Activated T-helper 1 cell treated with anti-CD3 and anti-CD28 coated beads, Interleukin-12 subunit alpha, Interleukin-12 subunit beta, Interleukin-2, Interleukin-4 antibody, amounts not matched to agents 30 ng/mL and 10 ng/mL and 1 ng/mL, durations not matched to agents 14 hours and 24 hours and 36 hours (primary cell): ENCODE measurements at places on chromosomes 2 and 18. TPM values are rescaled to one million over a fixed set of nuclear protein-coding genes. Genes with fewer than 3 reads are reported as not detected.

DNA sequence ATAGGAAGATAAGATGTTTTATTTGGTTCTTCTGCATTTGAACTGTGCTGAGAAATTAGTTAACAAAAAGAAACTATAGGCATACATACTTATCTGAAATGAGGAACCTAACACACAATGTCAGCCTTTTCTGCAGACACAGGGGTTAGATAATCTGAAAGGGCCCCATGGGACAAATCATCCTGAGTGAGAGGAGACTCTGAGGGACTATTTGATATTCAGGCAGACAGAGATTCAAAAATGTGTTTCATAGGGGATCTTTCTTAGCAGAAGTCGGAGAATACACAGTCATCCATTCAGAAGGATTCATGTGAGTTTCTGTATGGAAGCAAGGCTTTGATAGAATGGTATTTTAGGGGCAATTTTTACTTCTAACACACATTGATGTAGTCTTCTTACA lies 79.1 kb downstream of the NCKAP5 start:
- no peak overlapping the region for H3K27ac ChIP-seq
- no peaks in the 10 kb centered on the region for H3K27me3 ChIP-seq
- no peak for DNase-seq
- no peaks in the 10 kb centered on the region for H3K36me3 ChIP-seq
- no peak overlapping the region for H3K4me3 ChIP-seq
- no peaks in the 10 kb centered on the region for H3K4me1 ChIP-seq

GRCh38 chr2:20627712-20628380 lies 23.1 kb downstream of the HS1BP3 start:
- no peak overlapping the region for H3K27ac ChIP-seq
- no peaks in the 10 kb centered on the region for H3K36me3 ChIP-seq
- H3K27me3 ChIP-seq: no peaks in the 10 kb centered on the region

- no peaks in the 10 kb centered on the region for H3K36me3 ChIP-seq
- H3K4me1 ChIP-seq: no peaks in the 10 kb centered on the region
- no peak overlapping the region for H3K27ac ChIP-seq
- peaks cover 4% of the 10 kb centered on the region for H3K27me3 ChIP-seq
- no peak for DNase-seq
Measured at GRCh38 chr2:206820807-206821206, 55.4 kb downstream of the FASTKD2 start.

- no peak overlapping the region for H3K4me3 ChIP-seq
- H3K4me1 ChIP-seq: no peaks in the 10 kb centered on the region
- H3K27me3 ChIP-seq: no peaks in the 10 kb centered on the region
- H3K27ac ChIP-seq: no peak overlapping the region
- no peaks in the 10 kb centered on the region for H3K36me3 ChIP-seq
Measured at GRCh38 chr2:62604336-62604735, 98.3 kb upstream of the TMEM17 start.

- no peak overlapping the region for H3K27ac ChIP-seq
- H3K4me3 ChIP-seq: no peak overlapping the region
- H3K27me3 ChIP-seq: no peaks in the 10 kb centered on the region
- H3K36me3 ChIP-seq: no peaks in the 10 kb centered on the region
Measured at GRCh38 chr2:240465765-240466578, 30.5 kb downstream of the GPC1 start.

VSNL1 gene
- not detected in 2 replicates for total RNA-seq
